ENCODE measurements at places on chromosomes 2 and 18. TPM values are rescaled to one million over a fixed set of nuclear protein-coding genes. Genes with fewer than 3 reads are reported as not detected.

Gene B3GNT7
- 77.7 TPM for total RNA-seq

Gene ST6GAL2
- total RNA-seq, result 0.20 TPM

DNA sequence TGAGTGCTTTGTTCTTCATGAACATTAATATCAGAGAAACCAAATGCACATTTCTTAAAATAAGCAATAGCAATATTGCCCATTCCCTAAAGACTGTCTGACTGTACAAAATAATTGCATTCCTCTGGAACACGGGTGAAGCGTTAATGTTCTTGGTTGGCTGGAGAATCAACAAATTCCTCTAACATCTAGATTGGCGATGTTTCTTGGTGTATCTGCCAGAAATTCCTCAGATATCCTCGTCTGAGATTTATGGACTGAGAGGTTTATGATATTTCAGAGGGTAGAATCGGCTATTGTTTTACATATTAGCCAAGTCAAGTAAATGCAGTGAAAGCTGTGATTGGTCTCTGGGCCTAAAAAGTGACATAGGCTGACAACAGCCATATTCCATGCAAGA, 27.1 kb upstream of the SPTBN1 start:
- DNase-seq, result no peak

- peak; percentile 65 for DNase-seq
These were observed 20.9 kb upstream of the DNMT3A start for GRCh38 chr2:25362434-25363145.

GRCh38 chr18:37783771-37784170, 218.2 kb upstream of the CELF4 start:
- DNase-seq, result no peak

DNA sequence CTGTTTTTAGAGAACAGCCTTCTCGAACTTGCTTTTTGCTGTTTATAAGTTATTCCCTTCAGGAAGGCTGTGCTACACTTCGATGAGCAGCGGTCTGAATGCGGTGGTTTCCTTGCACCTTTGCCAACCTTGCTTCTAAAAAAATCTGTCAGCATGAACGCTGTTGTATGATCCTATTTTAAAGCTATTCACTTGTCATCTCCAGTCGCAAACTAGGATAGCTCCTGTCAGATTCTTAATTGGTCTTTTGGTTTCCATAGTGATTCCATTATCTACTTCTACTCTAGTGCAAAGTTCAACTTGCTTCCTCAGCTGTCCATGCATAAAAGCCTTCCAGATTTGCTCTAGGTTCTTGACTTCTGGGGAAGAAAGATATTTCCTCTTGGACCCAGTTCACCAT, 76.3 kb upstream of the GALNT3 start:
- DNase-seq, result peak; percentile 12

DNA sequence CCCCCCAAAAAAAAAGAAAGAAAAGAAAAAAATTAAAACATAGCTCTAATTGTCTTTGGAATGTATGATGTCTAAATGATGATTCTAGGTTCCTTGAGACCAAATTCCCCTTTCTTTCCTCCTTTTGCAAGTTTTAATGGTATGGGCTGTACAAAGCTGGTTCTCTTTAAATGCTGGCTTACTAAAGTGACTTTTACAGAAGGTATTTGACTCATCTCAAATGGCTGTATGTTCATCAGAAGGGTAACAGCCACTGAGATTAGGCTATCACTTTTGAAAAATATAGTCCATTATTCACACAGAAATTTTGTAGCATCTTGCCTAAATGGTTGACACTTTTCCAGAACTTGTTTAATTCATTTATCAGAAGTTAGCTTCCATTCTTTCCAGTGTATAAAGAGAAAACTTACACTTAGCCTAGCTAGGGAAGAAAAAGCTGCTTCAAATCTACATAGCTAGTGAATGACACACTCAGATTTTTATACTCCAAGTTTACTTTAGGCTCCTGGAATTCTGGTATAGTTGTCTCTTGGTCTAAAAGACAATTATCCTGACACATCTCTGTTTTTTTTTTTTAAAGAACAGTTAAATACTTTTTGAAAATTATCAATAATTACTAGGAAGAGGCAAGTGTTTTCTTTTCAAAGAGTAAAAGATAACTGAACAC, 622.6 kb downstream of the LRP1B start:
- no peak for DNase-seq

DNA sequence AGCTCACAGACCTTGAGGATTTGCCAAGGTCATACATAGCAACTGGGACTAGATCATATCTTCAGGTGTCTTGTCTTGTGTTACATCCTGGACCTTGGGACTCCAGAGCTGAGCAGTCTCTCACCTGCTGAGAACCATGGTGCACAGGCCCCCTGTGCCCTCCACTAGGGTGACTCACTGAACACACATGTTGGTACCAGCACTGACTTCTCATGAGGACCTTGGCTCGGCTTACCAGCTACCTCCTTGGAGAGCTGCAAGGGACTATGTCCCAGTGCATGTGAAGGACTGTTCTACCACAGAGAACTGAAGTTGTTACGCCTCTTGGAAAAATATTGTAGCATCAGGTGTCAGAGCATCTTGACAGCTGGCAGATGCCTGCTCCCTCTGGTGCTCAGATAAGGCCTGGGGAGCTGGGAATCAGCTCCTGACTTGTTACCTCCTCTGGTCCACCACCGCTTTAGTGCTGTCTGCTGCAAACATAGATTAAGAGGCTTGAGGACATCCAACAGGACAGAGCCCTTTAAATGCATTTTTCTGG, 72.1 kb downstream of the WDSUB1 start:
- no peak for DNase-seq

- DNase-seq, result no peak
These were observed 13.3 kb downstream of the ATF2 start for GRCh38 chr2:175154661-175155082.

- no peak for DNase-seq
These were observed 248.6 kb upstream of the SALL3 start for GRCh38 chr18:78731016-78731397.
